ENCODE measurements at places on chromosomes 2 and 18. TPM values are rescaled to one million over a fixed set of nuclear protein-coding genes. Genes with fewer than 3 reads are reported as not detected.

- H3K4me1 ChIP-seq = peaks cover 34% of the 10 kb centered on the region
- no peaks in the 10 kb centered on the region for H3K36me3 ChIP-seq
- peak; percentile 81 for DNase-seq
- H3K27ac ChIP-seq = peak overlapping the region; percentile 96
- no peak overlapping the region for H3K4me3 ChIP-seq
Observed at GRCh38 chr2:231614559-231615057, 21.9 kb downstream of the TEX44 start.

DNA sequence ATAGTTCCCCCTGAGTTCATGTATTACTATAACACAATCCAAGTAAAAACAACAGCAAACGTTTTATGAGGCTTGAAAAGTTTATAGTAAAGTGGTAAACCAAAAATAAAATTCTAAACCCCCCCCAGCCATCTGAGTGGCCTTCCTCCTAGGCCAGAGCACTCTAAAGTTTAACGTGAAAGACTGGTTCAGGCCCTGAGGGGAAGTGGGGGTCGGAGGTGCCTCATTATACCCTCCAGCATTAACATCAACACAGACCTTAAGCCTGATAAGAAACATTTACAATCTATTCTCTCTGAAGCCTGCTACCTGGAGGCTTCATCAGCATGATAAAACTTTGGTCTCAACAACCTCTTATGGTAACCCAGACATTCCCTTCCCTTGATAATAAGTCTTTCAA, 29.0 kb upstream of the CNGA3 start:
- no peak overlapping the region for H3K27ac ChIP-seq
- H3K4me1 ChIP-seq = no peaks in the 10 kb centered on the region
- DNase-seq = no peak
- H3K27me3 ChIP-seq = peaks cover 5% of the 10 kb centered on the region

- H3K36me3 ChIP-seq = no peaks in the 10 kb centered on the region
- no peaks in the 10 kb centered on the region for H3K27me3 ChIP-seq
- H3K27ac ChIP-seq = no peak overlapping the region
- H3K4me1 ChIP-seq = no peaks in the 10 kb centered on the region
- no peak for DNase-seq
Observed at GRCh38 chr2:217337771-217338170, 477.9 kb upstream of the TNP1 start.

DNA sequence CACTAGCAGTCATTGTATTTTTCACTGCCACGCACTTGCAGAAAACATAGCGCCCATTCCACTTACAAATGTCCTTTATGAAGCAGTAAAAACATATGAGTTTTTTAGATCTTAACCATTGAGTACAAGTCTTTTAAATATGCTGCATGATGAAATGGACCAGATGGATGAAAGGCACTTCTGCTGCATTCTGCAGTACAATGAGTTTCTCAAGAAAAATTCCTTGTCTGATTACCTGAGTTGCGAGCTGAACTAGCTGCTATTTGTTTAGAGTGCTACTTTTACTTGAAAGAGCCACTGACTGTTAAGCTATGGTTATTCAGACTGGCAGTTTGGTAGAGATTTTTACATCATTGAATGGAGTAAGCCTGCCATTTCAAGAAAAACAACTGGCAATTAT, 825.5 kb upstream of the ACVR2A start:
- H3K4me1 ChIP-seq = no peaks in the 10 kb centered on the region
- DNase-seq = no peak
- H3K36me3 ChIP-seq = no peaks in the 10 kb centered on the region
- no peak overlapping the region for H3K27ac ChIP-seq
- H3K27me3 ChIP-seq = no peaks in the 10 kb centered on the region

DNA sequence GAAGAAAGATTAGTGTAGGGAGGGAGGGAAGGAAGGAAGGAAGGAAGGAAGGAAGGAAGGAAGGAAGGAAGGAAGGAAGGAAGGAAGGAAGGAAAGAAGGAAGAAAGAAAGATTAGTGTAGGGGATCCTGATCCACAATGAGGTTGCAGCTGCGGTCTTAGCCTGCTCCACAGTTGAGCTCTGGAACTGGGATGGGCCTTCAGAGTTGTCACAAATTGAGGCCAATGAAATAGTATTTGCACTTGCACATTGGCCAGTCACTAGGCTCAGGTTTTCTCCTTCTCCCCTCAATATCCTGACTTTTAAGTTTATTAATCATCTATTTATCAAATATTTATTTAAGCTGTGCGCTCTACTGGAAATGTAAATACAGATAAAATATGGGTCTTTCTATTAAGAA, 34.3 kb downstream of the DOK6 start:
- no peak overlapping the region for H3K27ac ChIP-seq
- no peaks in the 10 kb centered on the region for H3K36me3 ChIP-seq
- H3K4me1 ChIP-seq = no peaks in the 10 kb centered on the region
- no peak overlapping the region for H3K4me3 ChIP-seq
- DNase-seq = no peak

DNA sequence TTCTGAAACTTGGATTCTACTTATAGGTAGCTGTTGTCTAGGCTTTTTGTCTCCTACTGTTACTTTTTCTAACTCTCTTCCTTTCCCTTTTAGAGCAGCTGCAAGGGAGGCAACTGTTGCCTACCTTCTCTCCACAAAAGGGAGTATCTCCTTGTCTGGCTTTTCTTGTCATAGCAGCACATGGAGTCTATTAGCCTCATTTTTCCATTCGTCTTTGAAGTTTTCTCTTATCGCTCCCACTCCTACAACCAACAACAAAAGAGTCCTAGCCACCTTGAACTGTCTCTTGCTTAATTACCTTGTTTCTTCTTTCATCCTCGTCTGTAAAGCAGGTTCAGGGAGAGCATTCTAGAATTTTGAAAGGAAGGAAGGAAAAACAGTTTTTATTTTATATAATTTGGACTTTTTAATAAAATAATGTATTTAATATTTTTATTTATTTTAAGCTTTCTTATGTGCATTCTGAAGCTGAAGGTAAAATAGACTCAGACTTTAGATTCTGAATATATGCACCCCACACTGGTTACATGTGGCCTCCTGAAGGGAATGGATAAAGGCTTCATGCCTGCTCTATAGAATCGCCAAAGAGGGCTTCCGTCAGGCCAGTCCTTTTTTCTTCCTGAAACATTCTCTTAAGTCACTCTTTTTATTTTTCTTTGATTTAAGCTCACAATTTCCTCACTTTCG, 154.4 kb downstream of the CSRNP3 start:
- H3K4me3 ChIP-seq = no peak overlapping the region
- H3K36me3 ChIP-seq = no peaks in the 10 kb centered on the region
- H3K27ac ChIP-seq = no peak overlapping the region
- DNase-seq = no peak

FSIP2 gene
- total RNA-seq = 0.54 TPM

GRCh38 chr2:36606925-36607324, 9.0 kb upstream of the FEZ2 start:
- H3K27me3 ChIP-seq = no peaks in the 10 kb centered on the region
- H3K4me1 ChIP-seq = no peaks in the 10 kb centered on the region
- no peak for DNase-seq
- H3K4me3 ChIP-seq = no peak overlapping the region

RAX gene
- not detected for total RNA-seq

- peaks cover 9% of the 10 kb centered on the region for H3K27me3 ChIP-seq
- H3K4me1 ChIP-seq = peaks cover 3% of the 10 kb centered on the region
- no peak for DNase-seq
- H3K36me3 ChIP-seq = no peaks in the 10 kb centered on the region
- H3K4me3 ChIP-seq = no peak overlapping the region
Observed at GRCh38 chr2:79511320-79511951, 1.4 kb upstream of the CTNNA2 start.

DNA sequence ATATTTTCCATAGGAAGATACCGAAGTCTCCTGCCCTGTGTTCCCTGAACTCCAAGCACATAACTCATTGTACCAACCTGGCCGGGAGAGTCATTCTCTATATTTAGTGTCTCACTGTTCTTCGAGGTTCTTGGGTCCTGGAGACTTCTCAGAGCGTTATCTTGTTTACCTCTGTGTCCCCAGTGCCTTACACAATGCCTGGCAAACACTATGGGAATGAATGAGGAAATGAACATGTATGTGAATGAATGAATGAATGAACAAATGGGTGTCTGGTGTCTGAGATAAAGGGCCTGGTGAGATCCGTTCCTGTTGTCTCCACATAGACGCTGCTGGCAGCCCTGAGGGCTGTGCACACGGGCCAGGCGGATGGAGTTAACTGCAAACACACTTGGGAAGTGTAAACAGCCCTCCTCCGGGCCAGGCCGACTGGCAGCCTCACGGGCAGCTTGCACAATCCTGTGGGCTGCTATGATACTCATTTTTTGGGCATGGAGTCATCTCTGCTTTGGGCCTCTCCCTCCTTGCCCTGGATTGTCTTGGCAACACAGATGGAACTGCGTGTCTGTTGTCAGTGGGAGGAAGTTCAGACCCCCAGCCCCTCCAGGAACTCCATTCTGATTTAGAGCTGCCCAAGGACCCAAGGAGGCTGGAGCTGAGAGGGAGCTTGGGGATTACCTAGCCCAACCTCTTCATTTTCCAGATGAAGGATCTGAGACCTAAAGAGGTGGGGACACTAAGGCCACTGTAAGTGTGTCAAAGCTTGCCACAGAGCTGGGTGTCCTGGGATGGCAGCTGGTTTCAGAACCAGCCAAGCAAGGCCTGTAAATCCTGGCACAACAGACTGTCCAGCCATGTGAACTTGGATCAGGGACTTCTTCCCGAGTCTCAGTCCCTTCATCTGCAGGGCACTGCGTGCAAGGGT, 124.4 kb downstream of the INHBB start:
- DNase-seq = no peak
- H3K4me3 ChIP-seq = no peak overlapping the region
- H3K27ac ChIP-seq = no peak overlapping the region
- H3K27me3 ChIP-seq = no peaks in the 10 kb centered on the region

DNA sequence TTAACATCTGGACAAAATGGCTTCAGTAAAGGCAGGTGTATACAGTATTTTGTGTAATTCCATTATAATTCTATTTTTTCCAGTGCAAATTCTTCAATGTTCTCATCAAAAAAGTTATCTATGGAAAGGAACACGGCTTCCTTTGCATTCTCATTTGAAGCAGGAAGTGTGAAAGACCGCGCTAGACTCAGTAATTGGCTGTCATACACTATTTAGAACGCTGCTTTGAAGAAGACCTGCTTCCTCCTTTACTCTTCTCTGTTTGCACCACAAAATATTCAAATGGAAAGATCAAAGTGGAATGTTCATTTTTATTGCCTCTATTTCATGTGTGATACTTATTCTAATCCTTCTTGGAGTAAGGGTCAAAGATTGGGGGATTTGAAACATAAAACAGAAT, 883.7 kb downstream of the TSN start:
- H3K27me3 ChIP-seq = no peaks in the 10 kb centered on the region
- H3K4me1 ChIP-seq = no peaks in the 10 kb centered on the region
- no peak for DNase-seq
- no peak overlapping the region for H3K27ac ChIP-seq
- no peak overlapping the region for H3K4me3 ChIP-seq
- H3K36me3 ChIP-seq = no peaks in the 10 kb centered on the region

Data from B cell (primary cell).